ENCODE measurements at places on chromosomes 13 and 19. TPM values are rescaled to one million over a fixed set of nuclear protein-coding genes. Genes with fewer than 3 reads are reported as not detected.

DNA sequence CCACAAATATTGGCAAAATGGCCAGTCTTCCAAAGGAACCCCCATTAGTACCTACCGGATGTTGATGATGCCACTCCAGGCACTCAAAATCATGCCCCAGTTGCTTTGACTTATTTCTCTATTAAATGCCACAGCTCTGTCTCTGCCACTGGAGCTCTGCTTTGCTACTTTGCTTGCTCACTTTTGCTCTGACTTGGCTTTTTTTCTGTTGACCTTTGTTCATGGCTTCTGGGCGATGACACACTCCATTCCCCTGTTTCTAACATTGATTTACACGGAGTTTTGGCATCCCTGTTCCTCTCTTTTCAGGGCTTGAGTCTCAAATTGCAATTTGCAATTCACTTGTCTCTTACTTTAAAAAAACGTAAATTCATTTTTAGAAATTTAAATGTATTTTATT lies 217.1 kb upstream of the SPRY2 start:
- no peak for DNase-seq

DNA sequence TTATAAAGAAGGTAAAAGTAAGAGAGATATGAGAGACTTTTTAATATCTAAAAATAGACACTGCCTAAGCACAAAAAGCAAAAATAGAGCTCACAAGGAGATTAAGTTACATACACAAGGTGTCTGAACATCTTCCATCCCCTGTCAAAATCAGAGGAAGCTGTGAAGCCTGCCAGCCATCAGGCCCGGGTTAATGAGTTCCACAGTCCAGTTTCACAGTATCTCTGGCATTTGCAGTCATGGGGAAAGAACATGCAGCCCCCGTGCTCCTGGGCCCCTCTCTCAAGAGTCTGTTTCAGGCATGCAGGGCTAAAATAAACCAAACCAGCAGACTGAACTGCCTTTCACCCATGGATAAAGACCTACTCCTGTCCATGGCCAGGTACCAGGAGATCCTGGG lies 79.2 kb downstream of the TBC1D4 start:
- no peak for DNase-seq

- DNase-seq, result no peak
Observed at GRCh38 chr19:16470911-16471811, 609 bp downstream of the EPS15L1 start.

GRCh38 chr13:67950603-67951002 lies 720.5 kb upstream of the PCDH9 start:
- DNase-seq, result no peak

- no peak for DNase-seq
Observed at GRCh38 chr19:34288381-34288780, 34.0 kb downstream of the GARRE1 start.

- DNase-seq, result no peak
Observed at GRCh38 chr13:95233026-95233635, 68.1 kb downstream of the ABCC4 start.

DNA sequence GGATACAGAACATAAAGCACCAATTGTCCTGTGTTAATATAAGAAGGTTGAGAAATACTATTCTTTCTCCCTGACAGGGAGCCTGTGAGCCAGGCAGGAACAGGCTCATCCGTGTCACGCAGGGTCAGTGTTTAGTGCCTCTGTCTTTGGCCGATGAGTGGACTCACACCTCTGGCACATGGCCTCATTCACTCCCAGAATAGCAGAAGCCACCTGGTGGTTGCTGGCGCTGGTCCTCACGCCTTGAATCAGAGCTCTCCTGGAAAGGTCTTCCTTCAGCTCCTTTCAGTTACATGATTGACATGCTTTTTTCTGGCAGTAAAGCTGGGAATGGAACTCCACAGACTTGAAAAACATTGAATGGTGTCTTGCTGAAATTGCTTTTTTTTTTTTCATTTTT lies 28.1 kb upstream of the SIAH3 start:
- no peak for DNase-seq

DNA sequence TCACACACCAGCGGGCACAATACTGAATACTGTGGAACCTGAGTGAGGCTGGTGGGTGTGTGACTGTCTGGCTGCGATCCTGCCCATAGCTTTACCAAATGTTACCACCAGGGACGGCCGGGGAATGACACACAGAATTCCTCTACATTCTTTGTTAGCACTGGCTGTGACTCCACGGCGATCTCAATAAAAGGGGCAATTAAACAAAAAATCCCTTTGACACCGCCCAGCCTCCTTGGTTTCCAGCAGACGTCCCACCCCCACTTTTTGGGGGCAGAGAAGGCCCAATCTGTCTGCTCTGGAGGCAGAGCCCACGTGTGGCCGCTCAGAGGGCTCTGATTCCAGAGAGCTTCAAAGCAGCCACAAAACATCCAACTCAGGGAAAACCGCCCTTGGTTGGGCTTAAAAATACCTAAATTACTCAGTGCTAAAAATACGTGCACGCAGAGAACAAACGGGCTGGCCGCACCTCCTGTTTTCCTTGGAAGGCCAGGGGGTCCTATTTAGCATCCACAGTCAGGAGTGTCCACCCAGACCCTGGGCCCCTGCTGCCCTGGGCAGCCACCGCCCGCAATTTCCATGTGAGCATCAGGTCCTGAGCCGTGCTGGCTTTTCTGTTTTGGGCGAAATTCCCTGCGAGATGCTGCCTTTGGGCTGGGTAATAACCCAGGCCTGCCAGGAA lies 47.8 kb downstream of the GADD45B start:
- DNase-seq, result no peak

DNA sequence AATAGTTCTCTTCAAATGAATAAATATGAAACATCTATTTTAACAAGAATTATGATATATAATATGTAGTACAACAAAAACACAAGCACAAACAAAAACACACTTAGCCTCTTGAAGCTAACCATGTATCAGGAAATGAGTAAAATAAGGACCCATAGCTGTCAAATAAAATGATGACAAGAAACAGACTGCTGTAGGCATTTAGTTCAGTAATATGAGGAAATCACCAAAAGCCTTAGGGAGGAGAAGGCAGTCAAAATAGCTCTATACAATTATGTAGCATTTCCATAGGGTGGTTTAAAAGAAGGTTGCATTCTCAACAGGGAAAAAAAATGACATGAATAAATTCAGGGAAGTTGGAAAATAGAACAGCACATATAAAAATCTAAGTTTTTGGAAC lies 163.4 kb downstream of the PCDH20 start:
- no peak for DNase-seq

DNA sequence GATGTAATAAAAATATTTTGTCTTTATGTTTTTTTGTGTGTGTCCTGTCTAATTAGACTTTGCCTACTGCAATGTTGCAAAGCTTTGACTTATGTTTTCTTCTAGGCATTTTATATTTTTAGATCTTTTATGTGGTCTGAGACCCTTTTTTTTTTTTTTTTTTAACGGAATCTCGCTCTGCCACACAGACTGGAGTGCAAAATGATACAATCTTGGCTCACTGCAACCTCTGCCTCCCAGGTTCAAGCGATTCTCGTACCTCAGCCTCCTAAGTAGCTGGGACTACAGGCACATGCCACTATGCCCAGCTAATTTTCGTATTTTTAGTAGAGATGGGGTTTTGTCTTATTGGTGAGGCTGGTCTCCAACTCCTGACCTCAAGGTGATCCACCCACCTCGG lies 8.5 kb upstream of the ZNF304 start:
- no peak for DNase-seq

DNA sequence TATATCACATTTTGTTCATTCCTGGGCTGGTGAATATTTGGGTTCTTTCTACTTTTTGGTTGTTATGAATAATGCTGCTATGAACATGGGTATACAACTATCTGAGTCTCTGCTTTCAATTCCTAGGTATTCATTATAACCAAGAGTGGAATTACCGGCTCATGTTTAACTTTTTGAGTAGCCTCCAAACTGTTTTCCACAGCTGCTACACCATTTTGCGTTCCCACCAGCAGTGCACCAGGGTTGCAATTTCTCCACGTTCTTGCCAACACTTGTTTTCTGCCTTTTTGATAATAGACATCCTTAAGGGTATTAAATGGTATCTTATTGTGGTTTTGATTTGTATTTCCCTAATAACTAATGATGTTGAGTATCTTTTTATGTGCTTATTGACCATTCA lies 16.8 kb downstream of the CDK8 start:
- no peak for DNase-seq

- no peak for DNase-seq
Observed at GRCh38 chr13:41859565-41859964, 101.3 kb downstream of the VWA8 start.

DNA sequence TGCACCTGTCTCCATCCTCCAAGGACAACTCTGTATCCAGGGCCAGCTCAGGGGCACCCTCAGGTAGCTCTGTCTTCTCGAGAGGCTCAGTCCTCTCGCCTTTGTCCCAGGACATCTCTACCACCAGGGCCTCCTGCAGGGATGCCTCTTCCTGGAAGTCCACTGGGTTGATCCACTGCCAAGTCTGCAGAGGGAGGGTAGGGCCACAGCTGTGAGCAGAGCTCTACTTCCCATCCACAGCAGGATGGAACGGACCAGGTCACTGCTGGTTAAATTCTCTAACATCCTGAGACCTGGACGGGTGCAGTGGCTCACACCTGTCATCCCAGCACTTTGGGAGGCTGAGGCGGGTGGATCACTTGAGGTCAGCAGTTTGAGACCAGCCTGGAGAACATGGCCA lies 26.8 kb downstream of the IL12RB1 start:
- DNase-seq, result no peak

POLD1 gene
- total RNA-seq, result 20.5 TPM

PTGIR gene
- total RNA-seq, result 26.0 TPM

SRRM5 gene
- total RNA-seq, result 0.30 TPM

PGLYRP1 gene
- total RNA-seq, result 4.3 TPM

SLC25A41 gene
- 0.49 TPM for total RNA-seq

RAVER1 gene
- total RNA-seq, result 20.2 TPM

PRKCG gene
- not detected for total RNA-seq

Data from upper lobe of left lung (tissue), 6 donors.